ENCODE measurements at places on chromosomes 3 and 15. TPM values are rescaled to one million over a fixed set of nuclear protein-coding genes. Genes with fewer than 3 reads are reported as not detected.

ANKUB1 gene
- total RNA-seq, result not detected

CCRL2 gene
- not detected for total RNA-seq

FYCO1 gene
- 23.1 TPM for total RNA-seq

ATP13A5 gene
- not detected for total RNA-seq

GOLGA8H gene
- 0.51 TPM for total RNA-seq

NRG4 gene
- total RNA-seq, result 8.7 TPM

ADIPOQ gene
- total RNA-seq, result not detected

CRABP1 gene
- total RNA-seq, result 156 TPM

GOLGA6L10 gene
- total RNA-seq, result 11.0 TPM

PCBP4 gene
- 58.3 TPM for total RNA-seq

XIRP1 gene
- not detected for total RNA-seq

A4GNT gene
- total RNA-seq, result not detected

HES1 gene
- 108 TPM for total RNA-seq

KLHL18 gene
- total RNA-seq, result 26.8 TPM

HRG gene
- not detected for total RNA-seq

- no peak for DNase-seq
Observed at GRCh38 chr15:92645051-92645631, 10.4 kb downstream of the FAM174B start.

DNA sequence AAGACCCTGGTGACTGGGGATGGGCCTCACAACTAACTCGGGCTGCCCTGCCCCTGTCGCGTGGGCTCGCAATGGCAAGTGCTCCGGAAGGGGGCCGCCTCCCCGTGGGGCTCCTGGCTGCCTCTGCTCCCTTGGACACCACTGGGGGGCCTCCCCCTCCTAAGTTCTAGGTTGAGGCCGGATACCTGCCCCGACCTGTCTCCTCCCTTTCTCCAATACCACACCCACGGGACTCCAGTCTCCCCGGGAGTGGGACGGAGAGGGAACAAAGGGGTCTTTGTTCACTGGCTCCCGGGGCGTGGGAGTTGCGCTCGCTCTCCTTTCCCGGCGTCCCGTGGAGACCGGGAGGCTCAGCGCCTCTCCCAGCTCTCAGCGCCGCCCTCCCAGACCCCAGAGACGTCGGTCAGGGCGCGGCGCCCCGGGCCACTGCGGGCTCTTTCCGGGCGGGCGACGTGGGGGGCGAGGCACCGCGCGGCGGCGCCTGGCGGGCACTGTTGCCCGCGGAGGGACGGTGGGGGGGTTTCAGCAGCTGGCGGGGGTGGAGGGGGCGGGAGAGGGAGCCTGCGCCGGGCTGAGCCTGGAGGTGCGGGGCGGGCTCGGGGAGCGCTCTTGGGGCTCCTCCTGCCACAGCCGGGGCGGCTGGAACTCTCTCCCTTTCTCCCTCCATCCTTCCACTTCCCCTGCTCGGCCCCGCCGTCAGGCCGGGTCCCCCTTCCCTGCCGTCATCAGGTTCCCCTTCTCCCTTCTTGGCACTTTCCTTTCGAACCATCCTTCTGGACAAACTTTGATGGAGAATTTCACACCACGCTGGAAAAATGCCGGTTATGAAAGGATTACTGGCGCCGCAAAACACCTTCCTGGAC is at the start of gene KCNH8:
TSS of gene KCNH8 (plus strand) at position 606 of the 863 bp plus-strand sequence. CDS start at position 816, 210 bp downstream.
- peak; percentile 26 for DNase-seq

- no peak for DNase-seq
Observed at GRCh38 chr15:88196961-88197360, 59.6 kb downstream of the NTRK3 start.

DNA sequence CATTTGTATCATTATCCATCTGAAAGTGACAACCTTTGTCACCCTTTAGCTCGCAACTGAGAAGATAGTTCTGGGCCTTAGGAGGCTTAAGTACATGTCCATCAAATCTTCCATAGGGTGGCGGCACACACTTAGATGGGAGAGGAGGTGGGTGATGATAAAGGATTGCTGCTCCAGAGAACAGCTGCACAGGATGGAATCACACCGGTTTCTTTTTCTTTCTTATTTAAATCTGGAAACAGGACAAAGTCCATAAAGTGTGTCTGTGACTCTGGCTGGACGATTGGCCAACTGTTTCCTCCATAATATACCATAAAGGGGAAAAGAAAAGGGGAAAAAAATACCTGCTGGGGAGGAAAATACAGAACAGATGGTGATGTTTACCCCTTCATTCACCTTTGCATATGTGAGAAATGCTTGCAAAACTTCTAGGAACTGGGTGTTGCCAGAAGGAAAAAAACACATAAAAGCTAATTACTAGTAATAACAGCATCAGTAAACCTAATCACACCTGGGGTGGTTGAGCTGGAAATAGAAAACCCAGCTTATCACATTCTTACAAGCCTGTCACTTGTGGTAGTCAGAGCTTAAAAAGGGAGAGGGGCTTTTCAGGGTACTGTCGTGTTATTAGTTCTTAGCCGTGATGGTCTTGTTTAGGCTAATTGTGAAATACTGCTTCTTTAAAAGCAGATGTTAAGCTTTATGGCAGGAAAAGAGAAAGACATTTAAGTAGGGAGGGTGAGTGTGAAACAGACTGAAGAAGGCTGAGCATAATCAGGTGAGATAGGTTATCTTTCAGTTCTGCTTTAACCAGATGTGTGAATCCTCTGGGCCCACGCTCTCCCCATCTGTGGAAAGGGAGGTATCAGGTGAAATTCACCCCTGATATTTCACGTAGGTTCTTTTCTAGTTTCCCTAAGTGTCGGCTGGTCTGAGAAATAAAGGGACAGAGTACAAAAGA is 16.7 kb downstream of the C2CD4A start:
- no peak for DNase-seq

GRCh38 chr15:101532865-101533264 is 43.4 kb upstream of the PCSK6 start:
- no peak for DNase-seq

GRCh38 chr3:189974359-189974758 is 146.3 kb downstream of the P3H2 start:
- DNase-seq, result no peak

DNA sequence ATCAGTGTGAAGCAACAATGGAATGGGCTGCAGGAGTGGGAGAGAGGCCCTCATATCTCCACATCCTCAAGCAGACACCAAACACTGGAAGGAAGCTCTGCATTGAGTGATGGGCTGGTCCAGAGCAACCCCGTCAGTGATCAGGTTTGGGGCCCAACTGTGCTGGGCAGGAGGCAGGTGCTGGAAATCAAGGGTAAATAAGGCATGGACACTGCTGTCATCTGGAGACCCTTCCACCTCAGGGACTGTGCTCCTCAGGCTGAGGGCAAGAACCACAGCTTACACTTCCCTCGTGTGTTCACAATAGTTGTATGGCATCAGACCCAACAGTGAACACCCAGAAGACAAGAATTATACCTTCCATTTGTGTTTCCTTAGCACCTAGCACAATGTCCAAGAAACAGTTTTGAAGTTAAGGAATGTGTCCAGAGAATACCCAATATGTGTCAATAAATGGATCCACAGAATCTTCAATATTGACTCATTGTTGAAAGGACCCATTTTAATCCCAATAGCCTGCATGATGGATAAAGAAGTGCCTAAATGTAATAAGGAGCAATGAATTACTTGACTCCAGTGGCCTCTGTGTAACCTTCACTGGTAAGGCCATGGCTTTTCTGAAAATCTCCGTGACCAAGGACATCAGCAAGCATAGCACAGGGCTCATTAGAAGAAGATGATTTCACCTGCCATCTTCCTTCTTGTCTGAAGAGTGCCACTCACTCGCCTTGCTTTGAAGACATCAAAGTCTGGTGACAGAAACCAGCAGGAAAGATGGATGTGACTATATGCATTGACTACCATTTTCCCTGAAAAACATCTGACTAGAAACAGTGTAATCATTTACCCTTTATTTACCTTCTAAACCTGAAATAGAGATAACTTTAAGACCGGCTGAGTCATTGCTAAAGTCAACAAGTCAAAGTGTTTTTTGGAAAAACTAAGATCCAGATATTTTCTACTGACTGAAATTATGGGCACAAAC is 7.0 kb upstream of the AHSG start:
- DNase-seq, result no peak

GRCh38 chr15:68684476-68684875 is 105.7 kb downstream of the CORO2B start:
- DNase-seq, result no peak

- no peak for DNase-seq
Observed at GRCh38 chr3:129793319-129793718, 100.2 kb downstream of the TMCC1 start.

DNA sequence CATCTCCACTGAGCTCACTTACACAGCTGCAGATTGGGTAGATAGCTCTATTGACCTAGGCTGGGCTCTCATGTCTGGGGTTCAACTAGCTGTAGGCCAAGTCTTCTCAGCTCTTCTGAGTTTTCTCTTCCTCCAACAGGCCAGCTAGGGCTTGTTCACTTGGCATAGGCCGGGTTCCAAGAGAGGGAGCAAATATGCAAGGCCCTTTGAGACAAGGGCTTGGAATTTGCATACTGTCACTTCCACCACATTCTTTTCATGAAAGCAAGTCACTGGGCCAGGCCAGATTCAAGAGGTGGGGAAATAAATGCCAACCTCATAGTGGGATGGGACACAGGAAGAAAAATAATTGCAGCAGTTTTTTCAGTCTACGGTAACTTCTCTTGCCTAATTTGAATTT is 25.2 kb downstream of the PIGB start:
- no peak for DNase-seq

GRCh38 chr3:50100956-50101845 is 12.5 kb downstream of the RBM5 start:
- DNase-seq, result no peak

DNA sequence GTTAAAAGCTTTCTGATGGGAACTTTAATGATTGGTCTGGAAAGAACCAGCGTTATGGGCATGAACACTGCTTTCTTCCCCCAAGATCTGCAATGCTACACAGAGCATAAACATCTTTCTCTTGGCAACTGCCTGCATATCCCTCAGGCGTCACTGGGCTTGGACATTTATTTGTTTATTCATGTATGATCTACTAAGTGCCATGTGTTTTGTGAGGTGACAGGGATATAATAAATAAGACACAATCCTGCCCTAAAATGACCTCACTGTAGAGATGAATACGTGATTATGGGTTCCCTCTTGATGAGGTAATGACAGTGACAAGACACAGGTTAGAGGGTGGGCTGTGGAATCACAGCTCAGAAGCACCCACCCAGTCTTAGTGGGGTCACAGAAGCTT is 485.3 kb downstream of the PDCD6IP start:
- DNase-seq, result no peak

- DNase-seq, result no peak
Observed at GRCh38 chr3:128317101-128317697, 149.5 kb downstream of the DNAJB8 start.

DNA sequence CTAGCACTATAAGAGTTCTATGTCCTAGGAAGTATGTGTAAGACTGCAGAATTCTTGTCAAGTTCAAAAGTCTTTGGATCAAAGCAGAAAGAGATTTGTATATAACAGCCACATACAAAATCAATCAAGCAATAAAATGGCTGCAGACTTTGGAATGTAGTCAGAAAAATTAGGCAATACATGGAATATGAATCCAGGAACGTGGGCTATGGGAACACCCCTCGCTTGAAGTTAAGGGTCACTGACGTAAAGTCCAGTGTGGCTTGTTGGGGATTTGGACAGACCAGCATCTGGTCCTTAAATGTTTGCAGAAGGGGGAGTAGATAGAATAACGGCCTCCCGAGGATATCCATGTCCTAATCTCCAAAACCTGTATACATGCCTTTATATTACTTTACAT is 178.6 kb downstream of the ADAMTS9 start:
- DNase-seq, result no peak

DNA sequence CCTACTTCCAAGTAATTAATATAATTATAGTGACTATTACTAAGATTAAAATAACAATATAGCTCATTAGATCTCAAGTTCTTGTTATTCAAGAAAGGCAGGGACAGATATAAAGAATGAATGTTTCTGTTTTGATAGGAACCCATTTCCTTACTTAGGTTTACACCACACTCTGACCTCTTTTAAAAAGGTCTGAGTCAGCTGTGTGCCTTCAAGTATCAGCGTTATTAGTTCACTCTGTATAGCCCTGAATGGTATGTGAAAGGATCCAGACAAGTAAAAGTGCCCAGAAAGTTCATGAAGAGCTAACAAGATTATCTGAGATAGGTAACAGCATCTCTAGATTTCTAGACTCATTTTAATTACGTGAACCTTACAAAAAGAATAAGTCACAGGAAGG is 28.9 kb downstream of the PDCD10 start:
- no peak for DNase-seq

DNA sequence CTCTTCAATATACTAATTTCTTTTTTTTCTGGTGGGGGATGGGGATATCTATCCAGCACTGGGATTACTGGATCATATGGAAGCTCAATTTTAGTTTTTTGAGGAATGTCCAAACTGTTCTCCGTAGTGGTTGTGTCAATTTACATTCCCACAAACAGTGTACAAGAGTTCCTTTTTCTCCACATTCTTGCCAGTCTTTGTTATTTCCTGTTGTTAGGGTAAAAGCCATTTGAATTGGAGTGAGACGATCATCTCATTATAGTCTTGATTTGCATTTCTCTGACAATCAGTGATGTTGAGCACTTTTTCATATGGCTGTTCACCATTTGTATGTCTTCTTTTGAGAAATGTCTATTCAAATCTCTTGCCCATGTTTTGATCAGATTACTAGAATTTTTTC is 12.8 kb upstream of the WDR49 start:
- no peak for DNase-seq

DNA sequence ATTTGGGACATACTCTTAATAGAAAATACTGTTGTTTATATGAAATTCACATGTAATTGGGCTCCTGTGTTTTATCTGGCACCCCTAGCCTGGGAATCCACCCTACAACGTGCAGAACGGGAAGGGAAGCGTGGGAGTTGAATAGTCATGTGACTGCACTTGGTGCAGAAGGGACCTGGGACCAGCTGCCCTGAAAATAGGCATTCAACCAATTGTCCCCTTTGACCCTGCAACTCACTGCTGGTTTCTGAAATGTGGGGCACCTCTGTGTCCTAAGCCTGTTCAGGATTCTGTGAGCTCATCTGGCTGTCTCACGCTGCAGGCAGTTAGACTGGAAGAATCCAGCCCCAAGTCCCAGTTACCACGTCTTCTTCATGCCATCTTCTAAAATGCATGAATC is 79.7 kb downstream of the CACNA2D3 start:
- no peak for DNase-seq

DNA sequence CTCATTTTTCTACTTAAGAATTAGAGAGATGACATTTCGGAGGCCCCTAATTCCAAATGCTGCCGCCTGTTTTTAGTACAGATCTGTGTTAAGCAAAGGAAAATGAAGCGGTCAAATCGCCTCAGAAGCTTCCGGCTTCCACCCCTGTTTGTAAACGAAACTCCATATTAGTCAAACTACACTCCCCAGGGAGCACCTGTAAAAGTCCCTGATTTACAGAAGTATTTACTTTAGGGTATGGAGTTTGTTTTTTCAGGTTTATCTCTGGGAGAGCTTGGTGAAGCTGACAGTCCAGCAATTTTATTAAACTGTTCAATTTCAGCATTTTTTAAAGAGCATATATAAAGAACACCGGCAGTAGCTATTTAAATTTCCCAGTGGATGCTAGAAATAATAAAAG is 319.8 kb downstream of the FHIT start:
- DNase-seq, result no peak

GRCh38 chr3:15360788-15361493 is 28.6 kb upstream of the SH3BP5 start:
- DNase-seq, result no peak

GRCh38 chr3:122952520-122952919 is 75.0 kb downstream of the SEMA5B start:
- no peak for DNase-seq
